Aorta (tissue), 5 donors: ENCODE measurements at places on chromosomes 1 and 21. TPM values are rescaled to one million over a fixed set of nuclear protein-coding genes. Genes with fewer than 3 reads are reported as not detected.

DNA sequence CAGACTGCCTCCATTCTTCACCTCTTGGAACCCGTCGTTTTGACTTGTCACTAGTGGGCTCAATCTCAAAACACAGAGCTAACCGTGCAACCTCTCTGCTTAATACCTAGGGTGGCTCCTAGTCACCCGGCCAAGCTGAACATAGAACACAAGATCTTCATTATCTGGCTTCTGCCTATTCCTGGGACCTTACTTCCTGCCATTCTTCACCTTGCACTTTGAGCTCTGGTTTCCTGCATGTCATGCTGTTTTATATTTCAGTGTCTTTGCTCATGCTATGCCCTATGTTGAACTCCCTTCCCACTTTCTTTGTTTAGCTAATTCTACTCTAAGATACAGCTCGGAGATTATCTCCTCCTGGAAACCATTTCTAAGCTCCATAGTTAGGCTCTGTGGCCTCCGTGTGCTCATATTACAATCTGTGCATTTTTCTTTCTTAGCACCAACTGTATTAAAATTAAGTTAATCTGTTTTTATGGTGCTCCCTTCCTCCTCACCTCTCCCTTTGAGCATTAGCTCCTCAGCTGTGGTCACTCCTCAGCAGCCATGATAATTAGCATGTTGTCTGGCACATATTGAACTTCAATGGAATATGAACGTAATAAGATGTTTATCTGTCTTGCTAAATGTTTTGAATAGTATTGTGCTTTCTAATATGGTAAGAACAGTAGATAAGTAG lies 13.1 kb downstream of the GPSM2 start:
- no peak for DNase-seq
- no peak overlapping the region for H3K27ac ChIP-seq
- no peaks in the 10 kb centered on the region for H3K36me3 ChIP-seq
- H3K27me3 ChIP-seq = no peaks in the 10 kb centered on the region

The INSRR gene
- total RNA-seq = 0.51 TPM

- H3K4me1 ChIP-seq = no peaks in the 10 kb centered on the region
- H3K36me3 ChIP-seq = no peaks in the 10 kb centered on the region
- no peak overlapping the region for H3K27ac ChIP-seq
- no peak overlapping the region for H3K4me3 ChIP-seq
- no peak for DNase-seq
Measured at GRCh38 chr1:17759114-17759513, 4.0 kb downstream of the ACTL8 start.

- no peak overlapping the region for H3K27ac ChIP-seq
- H3K4me1 ChIP-seq = no peaks in the 10 kb centered on the region
- no peaks in the 10 kb centered on the region for H3K36me3 ChIP-seq
- no peak for DNase-seq
- no peaks in the 10 kb centered on the region for H3K27me3 ChIP-seq
- H3K4me3 ChIP-seq = no peak overlapping the region
Measured at GRCh38 chr1:26016953-26017545, 4.5 kb upstream of the EXTL1 start.

DNA sequence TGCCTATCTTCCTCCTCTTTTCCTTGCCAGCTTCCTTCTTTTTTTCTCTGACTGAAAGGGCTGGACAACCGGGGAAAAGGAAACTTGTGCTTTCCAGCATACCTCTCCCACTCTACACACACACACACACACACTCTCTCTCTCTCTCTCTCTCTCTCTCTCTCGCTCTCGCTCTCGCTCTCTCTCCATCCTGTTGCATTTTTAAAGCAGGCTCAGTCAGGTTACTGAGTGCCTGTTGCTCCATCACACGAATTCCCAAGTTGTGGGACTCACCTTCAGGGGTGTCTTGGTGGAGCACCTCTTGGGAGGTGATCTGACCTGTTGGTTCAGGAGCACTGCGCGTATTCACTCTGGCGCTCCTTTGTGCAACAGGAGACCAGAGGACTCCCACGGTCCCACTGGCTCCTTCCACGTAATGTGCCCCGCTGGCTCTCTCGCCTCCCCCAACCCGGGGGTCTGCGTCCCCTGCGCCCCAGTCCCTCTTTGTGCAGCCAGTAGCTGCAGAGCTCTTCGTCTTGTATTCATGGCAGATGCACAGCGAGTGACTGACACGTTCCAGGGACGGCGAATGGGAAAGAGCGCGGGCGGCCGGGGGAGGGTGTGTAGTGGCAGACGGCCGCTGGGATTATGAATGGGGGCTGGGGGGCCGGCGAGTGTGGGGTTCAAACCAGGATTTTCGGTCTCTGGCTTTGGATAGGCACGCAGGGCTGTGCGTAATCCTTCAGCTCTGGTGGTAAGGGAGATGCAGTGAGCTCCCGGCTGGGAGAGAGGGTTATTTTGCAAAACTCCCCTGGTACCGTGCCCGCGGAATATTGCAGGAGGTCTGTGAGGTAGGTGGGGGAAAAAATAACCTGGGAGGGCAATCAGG lies 660 bp upstream of the PDE4B start:
- H3K27me3 ChIP-seq = no peaks in the 10 kb centered on the region
- H3K4me1 ChIP-seq = no peaks in the 10 kb centered on the region
- no peak overlapping the region for H3K27ac ChIP-seq
- no peaks in the 10 kb centered on the region for H3K36me3 ChIP-seq

The HSPA6 gene
- 9.0 TPM for total RNA-seq

GRCh38 chr1:93023281-93023680 lies 55.8 kb upstream of the MTF2 start:
- no peak for DNase-seq
- H3K4me3 ChIP-seq = no peak overlapping the region
- H3K36me3 ChIP-seq = no peaks in the 10 kb centered on the region
- H3K27me3 ChIP-seq = no peaks in the 10 kb centered on the region

DNA sequence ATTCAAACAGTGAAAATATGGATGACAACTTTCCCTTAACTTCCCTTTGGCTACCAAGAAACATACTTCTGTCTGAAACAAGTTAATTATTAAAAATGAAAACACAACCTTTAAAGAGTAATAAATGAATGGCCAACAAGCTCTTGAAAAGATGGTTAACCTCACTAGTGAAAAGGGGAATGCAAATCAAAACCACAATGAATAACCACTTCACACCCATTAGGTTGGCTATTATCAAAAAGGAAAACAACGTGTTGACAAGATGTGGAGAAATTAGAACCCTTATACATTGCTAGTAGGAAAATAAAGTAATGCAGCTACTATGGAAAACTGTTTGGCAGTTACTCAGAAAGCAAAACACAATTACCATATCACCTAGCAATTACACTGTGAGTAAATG lies 14.1 kb downstream of the COP1 start:
- no peak overlapping the region for H3K4me3 ChIP-seq
- DNase-seq = no peak
- peaks cover 4% of the 10 kb centered on the region for H3K4me1 ChIP-seq
- no peaks in the 10 kb centered on the region for H3K36me3 ChIP-seq

DNA sequence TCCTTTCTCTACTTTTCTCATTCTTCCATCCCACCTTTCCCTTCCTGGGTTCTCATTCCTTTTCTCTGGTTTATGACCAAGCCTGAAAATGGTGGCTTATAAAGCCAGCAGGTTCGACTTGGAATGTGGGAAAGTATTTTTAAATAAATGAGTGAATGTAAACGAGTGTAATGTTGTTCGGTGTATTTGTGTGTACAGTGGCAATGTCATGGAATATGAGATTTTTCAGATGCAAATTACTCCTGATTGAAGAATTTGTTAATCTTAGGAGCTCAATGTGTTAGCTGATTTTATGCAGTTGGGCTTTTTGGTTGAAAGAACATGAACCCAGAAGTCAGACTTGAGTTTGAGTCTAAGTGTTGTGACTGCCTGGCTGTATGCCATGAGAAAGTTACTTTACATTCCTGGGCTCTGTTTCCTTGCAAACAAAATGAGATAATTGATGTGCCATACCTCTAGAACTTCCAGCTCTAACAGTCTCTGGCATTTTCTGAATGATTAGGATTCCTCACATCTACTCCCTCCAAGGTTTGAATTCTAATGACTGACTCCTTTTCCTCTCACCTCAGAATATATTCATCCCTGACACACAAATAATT lies 6.6 kb downstream of the SGIP1 start:
- peak overlapping the region; percentile 40 for H3K27ac ChIP-seq
- H3K4me1 ChIP-seq = peaks cover 22% of the 10 kb centered on the region
- no peak overlapping the region for H3K4me3 ChIP-seq
- no peaks in the 10 kb centered on the region for H3K27me3 ChIP-seq
- H3K36me3 ChIP-seq = no peaks in the 10 kb centered on the region
- DNase-seq = no peak

DNA sequence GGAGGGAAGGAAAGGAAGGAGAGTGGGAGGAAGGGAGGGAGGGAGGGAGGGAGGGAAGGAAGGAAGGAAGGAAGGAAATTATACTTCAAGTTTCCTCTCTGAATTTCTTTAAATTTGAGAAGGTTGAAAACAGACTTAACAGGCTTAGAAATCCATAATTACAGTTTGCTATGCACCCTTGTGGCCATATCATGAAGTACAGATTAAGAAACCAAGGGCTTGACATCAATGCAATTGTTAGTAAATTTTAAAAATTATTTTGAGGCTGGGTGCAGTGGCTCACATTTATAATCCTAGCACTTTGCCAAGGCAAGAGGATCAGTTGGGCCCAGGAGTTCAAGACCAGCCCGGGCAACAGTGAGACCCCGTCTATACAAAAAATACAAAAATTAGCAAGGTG lies 14.4 kb downstream of the ANP32E start:
- no peaks in the 10 kb centered on the region for H3K36me3 ChIP-seq
- no peaks in the 10 kb centered on the region for H3K27me3 ChIP-seq
- H3K4me1 ChIP-seq = no peaks in the 10 kb centered on the region

DNA sequence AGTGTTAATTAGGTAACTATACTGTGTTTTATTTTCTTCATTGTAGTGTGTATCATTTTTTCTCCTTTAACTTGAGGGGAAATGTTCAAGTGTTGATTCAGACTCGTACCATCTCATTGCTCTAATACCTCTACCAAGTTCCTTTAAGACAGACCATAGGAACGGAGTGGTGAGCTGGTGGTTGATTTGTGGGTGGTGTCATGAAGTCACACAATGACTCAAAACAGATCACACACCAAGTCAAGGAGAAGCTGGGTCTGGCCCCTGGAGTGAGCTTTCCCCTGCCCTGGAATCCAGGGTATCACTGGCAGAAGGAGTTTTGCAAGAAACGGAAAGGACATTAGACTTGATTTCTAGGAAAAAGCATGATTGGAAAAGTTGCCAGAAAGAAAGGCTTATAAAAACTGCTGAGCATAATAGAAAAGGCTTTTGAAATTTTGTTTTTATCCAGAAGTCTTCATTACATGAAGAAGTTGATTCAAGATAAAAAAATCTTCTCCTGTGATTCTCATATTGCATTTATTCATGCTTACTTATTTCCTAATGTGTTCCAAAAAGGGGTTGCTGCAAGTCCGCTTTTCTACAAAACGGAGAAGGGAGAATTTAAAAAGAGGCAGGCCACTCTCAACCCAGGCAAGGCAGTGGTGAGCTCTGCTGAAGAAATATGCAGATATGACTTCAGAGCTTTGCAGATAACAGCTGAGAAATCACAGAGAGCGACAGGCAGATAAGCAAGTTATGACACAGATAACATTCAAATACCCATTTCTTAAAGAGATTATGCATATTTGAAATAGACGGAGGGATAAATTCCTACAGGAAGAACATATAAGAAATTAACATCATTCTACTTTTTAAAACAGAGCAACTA lies 79.7 kb downstream of the TBX19 start:
- H3K36me3 ChIP-seq = no peaks in the 10 kb centered on the region
- H3K4me1 ChIP-seq = no peaks in the 10 kb centered on the region
- no peaks in the 10 kb centered on the region for H3K27me3 ChIP-seq
- no peak overlapping the region for H3K27ac ChIP-seq
- no peak for DNase-seq
- no peak overlapping the region for H3K4me3 ChIP-seq

DNA sequence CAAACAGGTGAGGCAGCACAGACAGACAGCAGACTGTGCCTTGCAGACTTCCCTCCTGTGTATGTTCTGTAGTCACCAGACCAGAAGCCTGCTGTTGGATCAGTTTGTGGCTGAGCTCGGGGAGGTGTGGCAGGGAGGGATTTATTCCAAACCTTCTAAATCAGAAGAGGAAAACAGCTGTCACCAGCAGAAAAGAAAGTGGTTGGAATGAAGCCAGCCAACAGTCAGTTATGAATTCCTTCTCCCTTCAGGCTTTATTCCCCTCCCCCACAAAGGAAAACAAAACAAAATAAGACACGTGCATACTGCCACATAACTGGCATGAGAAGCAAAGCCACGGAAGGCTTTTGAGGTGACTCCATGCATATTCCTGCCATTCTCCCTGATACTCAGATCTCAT lies 19.0 kb upstream of the PIGV start:
- H3K4me3 ChIP-seq = no peak overlapping the region
- peaks cover 10% of the 10 kb centered on the region for H3K4me1 ChIP-seq
- H3K36me3 ChIP-seq = no peaks in the 10 kb centered on the region
- no peak overlapping the region for H3K27ac ChIP-seq
- H3K27me3 ChIP-seq = no peaks in the 10 kb centered on the region

DNA sequence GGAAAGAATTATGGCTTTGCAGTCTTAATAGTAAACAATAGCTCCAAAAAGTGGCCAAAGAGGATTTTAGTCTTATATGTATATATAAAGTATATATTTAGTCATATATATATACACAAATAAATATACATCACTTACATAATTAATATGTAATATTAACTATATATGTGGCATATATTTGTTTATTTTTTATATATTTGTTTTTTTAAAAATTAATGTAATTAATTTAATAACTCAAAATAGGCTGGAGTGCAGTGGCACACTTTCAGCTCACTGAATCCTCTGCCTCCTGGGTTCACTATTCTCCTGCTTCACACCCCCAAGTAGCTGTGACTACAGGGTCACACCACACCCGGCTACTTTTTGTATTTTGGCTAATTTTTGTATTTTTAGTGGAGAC lies 532.6 kb downstream of the KCNT2 start:
- no peaks in the 10 kb centered on the region for H3K36me3 ChIP-seq
- H3K4me3 ChIP-seq = no peak overlapping the region
- H3K27ac ChIP-seq = no peak overlapping the region
- DNase-seq = no peak

DNA sequence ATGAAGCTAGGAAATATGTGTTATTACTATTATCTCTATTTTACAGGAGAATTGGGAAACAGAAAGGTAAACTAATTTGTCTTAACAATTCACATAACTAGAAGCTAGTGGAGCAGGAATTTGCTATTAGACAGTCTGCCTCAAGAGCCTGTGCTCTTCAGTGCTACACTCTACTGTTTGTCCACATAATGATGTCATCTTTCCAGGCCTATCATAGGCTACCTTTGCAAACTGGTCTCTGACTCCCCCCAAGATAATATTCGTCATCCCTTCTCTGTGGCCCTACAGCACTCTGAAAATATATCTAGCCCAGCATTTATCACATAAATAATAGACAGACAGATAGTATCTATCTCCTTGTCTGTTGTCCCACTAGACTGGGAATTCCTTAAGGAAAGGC lies 34.1 kb downstream of the TRIT1 start:
- H3K27me3 ChIP-seq = no peaks in the 10 kb centered on the region
- H3K36me3 ChIP-seq = no peaks in the 10 kb centered on the region
- no peak for DNase-seq

- H3K27ac ChIP-seq = no peak overlapping the region
- H3K4me3 ChIP-seq = no peak overlapping the region
- DNase-seq = no peak
- H3K36me3 ChIP-seq = no peaks in the 10 kb centered on the region
- H3K27me3 ChIP-seq = no peaks in the 10 kb centered on the region
Measured at GRCh38 chr1:5473268-5473667, 519.0 kb downstream of the NPHP4 start.

- no peak for DNase-seq
- H3K36me3 ChIP-seq = no peaks in the 10 kb centered on the region
- H3K4me1 ChIP-seq = no peaks in the 10 kb centered on the region
- no peak overlapping the region for H3K4me3 ChIP-seq
- no peak overlapping the region for H3K27ac ChIP-seq
Measured at GRCh38 chr1:7562729-7563605, 208.1 kb upstream of the VAMP3 start.
